ENCODE measurements at places on chromosomes 1 and 21.
A peak's percentile ranks its signal among the peaks of the same experiment; 100 is the strongest.

DNA sequence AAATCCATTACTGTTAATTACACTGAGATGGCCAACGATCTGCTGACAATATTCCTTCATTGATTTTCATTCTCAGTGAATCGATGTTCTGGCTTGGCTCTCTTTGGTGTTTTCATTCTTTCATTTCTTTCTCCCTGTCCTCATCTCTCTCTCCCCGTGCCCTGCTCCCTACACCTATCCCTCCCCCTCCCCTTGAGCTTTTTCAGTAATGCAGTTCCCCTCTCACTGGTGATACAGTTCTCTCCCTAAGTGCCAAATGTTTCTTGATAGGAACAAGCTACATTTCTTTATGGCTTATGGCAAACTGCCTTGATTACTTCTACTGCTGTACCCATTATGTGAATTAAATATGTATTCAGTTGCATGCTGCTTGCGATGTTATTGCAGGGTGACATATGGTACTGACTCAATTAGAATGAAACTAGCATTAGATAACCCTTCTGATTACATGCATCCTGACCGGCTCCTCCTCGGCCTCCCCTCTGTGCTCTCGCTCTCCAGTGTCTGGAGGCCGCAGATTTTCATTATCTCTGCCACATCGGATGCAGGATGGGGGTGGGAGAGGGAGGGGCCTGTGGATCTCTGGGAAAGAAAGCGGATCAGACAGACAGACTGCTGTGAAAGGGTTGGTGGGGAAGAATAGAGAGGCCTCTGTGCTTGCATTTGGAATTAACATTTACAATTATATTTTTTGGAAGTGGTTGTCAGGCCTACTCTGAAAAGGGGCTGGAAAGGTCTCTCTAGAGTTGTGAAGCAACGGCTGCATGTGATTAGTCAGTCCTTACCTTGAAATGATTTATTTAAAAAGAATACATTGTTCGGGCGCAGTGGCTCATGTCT lies 130.9 kb downstream of the PBX1 start:
- DNase-seq = no peak

GRCh38 chr21:42570841-42571387 lies 57.3 kb downstream of the SLC37A1 start:
- no peak for DNase-seq

DNA sequence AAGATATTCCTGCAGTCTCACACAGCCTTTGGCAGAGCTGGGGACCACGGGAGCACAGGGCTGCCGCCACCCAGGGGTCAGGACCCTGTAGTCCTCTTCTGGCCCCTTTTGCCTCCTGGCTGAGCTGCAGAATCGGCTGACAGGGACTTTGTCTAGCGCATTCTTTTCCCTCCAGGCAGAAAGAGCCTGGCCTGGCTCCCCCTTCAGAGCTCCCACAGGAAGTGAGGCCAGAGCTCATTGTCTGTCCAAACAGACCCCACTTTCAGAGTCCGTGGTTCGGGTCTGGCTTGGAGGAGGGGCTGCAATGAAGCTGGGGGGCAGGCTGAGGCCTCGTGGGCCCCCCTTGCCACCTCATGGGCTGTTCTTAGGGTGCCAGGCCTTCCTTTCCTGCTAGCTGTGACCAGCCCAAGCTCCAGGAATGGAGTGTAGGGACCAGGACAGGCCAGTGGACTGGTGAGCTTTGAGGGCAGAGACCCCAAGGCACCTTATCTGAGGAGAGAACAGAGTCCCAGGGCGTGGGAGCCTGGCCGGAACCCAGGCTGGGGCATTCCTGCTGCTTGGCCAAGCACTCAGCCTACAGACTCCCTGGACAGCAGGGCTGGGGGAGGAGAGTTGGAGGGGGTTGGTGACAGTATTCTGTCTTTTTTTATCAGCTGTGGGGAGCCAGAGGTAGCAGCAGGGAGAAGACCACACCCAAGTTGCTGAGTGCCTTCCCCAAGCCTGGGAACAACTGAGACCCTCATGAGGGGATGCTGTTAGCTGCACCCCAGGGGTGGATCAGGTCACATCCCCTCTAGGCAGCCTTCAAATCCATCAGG lies 4.7 kb downstream of the CELSR2 start:
- DNase-seq = no peak

- DNase-seq = no peak
These were observed 29.8 kb downstream of the FHAD1 start for GRCh38 chr1:15276691-15277446.

DNA sequence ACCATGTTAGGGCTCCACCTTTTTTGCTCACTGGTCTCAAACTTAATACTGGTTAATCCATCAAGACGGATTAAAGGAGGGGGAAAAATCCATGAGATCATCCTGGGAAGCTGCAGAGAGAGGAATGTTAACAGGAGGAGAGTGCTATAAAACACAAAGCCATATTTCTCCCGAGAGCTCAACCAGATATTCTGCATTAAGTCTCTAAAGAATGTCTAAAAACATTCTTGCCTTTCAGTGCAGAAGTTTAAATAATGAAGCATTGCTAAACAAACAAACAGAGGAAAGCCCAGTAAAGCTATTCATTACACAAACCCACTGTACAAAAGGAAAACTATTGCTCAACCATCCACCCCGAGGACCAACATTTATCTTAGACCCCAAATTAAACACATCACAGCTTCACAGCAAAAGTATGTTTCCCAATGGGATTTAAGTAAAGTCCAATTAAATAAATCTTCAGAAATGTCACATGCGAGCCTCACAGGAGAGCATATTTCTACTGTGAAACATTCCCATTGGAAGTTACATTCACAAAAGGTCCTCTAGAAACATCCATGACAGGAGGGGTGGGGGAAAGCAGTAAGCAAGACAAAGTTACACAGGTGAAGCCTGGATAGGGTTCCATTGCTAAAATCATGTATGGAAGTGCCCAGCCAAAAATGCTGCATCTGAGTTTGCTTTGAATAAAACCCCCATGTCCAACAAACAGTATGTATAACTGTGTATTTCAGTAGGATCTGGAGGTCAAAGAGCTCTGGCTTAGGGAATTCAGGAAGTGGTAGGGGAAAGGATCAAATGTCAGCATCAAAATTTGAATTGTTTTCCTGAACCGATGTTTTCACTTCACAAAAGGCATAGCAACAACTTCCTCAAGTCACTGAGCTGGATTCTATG lies 23.3 kb downstream of the DUSP10 start:
- peak; percentile 54 for DNase-seq

DNA sequence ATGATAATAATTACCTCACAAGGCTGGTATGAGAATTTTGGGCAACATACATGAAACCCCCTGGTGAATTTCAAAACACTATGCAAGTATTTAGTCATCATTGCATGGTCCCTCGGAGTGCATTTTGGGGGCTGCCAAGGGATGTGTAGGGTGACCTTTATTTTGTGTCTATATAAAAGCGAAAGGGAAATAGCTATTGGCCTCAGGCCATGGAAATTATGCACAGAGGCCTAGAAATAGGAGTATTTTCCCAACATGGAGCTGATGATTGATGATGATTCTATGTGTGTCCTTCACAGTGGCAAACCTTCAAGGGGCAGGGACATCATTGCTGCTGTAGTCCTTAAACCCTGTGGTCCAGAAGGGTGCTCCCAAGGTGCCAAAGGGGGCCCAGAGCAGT lies 265.5 kb downstream of the ST6GALNAC3 start:
- DNase-seq = no peak

- DNase-seq = no peak
These were observed 361.7 kb upstream of the SGIP1 start for GRCh38 chr1:66172272-66172671.

- DNase-seq = no peak
These were observed 438.1 kb downstream of the NPHP4 start for GRCh38 chr1:5554111-5554510.

GRCh38 chr21:15221799-15222386 lies 157.1 kb upstream of the NRIP1 start:
- DNase-seq = peak; percentile 51

GRCh38 chr21:18148401-18148800 lies 96.2 kb upstream of the CHODL start:
- DNase-seq = no peak

GRCh38 chr1:55047611-55048010 lies 8.3 kb downstream of the PCSK9 start:
- DNase-seq = no peak

DNA sequence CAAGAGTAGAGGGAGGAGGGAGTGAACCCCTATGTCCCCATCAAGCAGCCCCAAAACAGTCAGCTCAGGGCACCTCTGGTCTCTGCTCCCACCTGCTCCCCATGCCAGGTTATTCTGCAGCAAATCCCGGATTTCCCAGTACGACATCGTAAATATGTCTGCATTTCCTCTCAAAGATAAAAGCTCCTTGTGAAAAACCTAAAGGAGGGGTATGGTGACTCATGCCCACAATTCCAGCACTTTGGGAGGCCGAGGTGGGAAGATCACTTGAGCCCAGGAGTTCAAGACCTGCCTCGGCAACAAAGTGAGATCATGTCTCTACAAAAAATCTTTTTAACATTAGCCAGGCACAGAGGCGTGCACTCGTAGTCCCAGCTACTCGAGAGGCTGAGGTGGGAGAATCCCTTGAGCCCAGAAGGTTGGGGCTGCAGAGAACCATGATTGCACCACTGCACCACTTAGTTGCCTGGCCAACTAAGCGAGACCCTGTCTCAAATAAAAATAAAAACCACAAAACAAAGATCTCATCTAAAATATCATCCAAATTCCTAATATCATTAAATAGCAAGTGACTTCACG lies 7.1 kb downstream of the ACOT7 start:
- peak; percentile 80 for DNase-seq

DNA sequence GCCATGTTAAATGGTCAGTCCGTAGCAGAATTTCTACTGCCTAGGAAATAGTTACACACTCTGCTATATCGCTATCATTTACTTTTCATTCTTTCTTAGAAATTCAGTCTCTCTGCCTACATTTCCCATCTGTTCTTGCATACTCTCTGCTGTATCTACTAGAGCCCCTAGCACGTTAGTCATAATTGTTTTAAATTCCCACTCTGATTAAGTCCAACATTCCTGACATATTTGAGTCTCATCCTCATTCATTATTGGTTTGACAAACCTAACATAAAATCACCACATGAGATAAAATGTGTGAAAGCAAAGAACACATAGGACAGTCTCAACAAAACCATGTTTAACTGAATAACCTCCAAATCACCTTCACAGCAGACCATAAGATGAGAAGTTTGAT lies 513.6 kb downstream of the PLPP3 start:
- peak; percentile 19 for DNase-seq

DNA sequence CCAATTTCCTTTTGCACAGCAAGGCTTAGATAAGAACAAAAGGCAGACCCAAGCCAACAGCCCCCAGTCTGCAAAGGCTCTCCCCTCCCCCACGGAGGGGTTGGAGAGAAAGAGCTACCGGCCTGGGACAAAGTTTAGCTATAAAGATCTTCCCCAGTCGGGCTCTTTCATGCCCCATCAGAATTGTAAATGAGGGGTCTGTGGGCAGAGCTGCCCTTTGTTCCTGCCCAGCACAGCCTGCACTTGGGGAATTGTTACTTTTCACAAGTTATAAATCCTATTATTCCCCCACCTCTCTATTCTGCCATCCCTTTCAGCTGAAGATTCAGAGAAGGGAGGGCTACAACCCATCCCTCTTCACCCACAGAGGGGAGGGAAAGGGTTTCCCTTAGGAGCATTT lies 3.5 kb downstream of the MYCL start:
- no peak for DNase-seq

- peak; percentile 94 for DNase-seq
These were observed 2.8 kb upstream of the ENAH start for GRCh38 chr1:225655509-225656258.

- DNase-seq = no peak
These were observed 115.9 kb downstream of the RHOU start for GRCh38 chr1:228851193-228851592.

- DNase-seq = peak; percentile 37
These were observed 13.6 kb downstream of the PCNX2 start for GRCh38 chr1:233281711-233282581.

DNA sequence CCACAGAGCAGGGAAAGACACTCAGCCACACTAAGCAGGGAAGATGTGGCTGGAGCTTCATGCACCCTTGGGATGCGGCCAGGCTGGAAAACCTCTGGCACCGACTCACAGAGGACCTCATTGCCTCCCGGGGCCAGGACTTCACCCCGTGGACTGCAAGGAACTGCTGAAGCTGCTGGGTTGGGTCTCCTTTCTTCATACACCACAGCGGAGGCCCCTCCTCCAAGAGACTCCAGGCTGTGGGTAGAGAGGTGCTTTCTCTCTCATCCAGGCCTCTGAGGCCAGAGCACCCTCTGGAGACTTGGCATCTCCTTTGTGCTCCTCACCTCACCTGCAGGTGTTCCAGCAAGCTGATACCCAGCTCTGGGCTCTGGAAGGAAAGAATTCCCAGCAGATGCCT lies 76.0 kb upstream of the EDN2 start:
- no peak for DNase-seq

DNA sequence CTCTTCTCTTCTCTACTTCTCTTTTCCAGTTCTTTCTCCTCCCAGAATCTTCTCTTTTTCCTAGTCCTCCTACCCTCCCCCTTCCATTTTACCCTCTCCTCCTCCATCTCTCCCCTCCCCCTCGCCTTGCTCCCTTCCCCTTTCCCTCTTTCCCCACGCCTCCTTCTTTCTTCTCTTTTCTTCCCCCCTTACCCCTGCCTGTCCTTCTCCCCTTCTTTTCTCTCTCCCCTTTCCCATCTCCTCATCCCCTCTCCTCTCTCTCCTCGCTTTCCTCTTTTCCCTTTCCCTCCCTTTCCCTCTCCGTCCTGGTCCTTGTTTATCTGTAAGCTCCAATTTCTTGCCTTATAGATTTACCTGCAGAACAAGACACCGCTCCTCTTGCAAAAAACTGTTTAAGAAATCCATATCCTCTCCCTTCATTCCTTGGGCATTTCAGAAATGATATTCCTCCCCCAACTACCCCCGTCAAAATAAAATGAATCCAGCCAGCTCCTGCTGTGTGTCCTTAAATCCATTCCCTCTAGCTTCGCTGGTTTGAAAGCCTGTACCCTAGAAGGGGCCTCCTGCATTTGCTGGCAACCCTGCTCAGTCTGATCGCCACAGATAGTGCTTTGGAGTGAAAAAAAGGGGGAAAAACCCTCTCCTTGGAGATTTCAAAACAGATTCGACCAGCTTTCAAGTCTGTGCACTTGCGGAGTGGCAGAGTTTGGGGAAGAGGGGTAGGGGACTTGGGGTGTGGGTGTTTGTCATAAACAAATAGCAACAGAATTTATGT lies 89.4 kb downstream of the PAPPA2 start:
- DNase-seq = no peak

GRCh38 chr1:59903141-59903754 lies 23.3 kb downstream of the CYP2J2 start:
- peak; percentile 34 for DNase-seq

- DNase-seq = no peak
These were observed 117.8 kb downstream of the GLIS1 start for GRCh38 chr1:53621144-53621543.

GRCh38 chr1:211517006-211517405 lies 25.0 kb upstream of the RD3 start:
- DNase-seq = no peak

DNA sequence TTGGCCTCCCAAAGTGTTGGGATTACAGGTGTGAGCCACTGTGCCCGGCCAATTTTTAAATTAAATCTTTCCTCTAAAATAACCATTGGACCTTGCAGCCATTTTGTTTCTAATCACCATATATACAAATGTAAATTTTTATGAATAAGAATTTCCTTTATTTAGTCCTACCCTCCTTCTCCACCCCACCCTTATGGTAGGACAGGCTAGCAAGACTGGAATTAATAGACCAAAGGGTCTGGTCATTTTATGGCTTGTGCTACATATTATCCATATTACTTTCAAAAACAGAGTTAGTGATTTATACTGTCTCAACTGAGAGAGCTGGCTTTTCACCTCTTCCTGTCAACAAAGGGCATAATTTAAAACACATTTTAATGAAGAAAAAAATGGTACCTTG lies 26.5 kb downstream of the L1TD1 start:
- no peak for DNase-seq
